ENCODE measurements at places on chromosomes 1 and 21.

GRCh38 chr1:214702556-214702955, 99.6 kb downstream of the CENPF start:
- DNase-seq, result no peak

DNA sequence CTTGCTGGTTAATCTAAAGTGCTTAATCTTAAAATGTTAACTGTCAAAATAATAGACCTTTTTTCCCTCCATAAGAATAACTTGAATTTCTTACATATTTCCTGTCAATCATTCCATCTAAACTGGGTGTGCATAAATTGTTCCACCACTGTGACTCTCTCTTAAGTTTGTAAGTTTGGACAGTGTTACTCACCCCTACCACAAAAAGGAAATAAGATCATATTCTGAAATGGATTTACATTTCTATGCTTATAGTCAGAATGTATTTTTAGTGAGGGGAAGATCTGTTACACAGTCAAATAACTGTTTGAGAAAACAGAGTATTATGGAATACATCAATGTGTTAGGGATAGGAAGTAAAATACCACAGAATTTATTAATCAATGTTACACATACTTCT, 109.6 kb upstream of the DPYD start:
- DNase-seq, result no peak

GRCh38 chr1:230113593-230114236, 46.7 kb downstream of the GALNT2 start:
- no peak for DNase-seq

- no peak for DNase-seq
These were observed 446.1 kb downstream of the SIPA1L2 start for GRCh38 chr1:232183802-232184201.

DNA sequence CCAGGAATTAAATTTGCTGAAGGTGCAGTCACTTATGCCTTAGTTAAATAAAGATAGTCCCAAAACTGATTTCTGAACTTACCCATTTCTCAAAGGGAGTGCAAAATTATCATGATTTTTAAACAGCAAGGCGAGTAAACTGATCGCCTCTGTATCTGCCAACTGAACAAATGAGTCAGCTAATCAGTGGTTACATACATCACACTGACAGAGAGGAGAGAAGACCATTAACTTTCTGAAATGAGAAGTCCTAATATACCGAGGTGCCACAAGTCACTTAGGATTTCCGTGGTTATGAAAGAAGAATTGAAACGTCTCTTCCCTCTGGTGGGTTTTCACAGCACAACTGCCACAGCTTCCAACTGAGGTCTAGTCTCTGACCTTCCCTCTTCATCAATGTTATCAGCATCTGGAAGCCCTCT, 400.7 kb downstream of the SMYD3 start:
- DNase-seq, result no peak

DNA sequence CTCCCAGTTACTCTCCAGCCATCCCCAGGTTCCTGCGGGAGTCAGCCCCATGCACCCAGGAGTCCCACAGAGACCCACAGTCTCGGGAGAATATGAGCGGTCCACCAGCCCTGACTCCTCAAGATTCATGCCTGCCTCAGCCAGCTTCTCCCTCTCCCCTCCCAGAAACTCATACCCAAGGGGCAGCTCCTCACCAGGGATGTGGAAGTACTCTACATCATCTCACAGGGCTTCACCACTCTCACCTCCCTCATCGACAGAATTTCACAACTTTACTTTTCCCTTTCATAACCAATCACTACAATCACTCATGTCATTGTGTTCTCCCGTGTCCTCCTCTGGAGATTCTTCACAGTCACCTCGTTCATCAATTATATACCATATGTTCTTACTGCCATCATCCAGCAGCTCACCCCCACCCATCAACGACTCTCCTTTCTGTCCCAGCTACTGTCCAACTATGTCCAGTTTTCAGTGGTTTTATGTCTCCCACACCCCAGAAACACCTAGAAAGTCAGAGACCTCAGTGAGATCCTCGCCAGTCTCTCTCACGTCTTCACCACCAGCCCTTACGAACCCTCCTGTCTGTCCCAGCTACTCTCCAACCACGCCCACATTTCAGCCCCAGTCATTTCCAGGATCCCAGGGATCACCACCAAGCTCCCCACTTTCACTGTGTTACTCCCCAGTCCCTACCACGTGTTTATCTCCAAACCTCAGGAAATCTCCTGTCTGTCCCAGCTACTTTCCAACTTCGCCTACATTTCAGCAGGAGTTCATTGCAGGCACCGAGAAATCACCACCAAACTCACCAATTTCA, 1530.1 kb upstream of the TPTE start:
- DNase-seq, result no peak

DNA sequence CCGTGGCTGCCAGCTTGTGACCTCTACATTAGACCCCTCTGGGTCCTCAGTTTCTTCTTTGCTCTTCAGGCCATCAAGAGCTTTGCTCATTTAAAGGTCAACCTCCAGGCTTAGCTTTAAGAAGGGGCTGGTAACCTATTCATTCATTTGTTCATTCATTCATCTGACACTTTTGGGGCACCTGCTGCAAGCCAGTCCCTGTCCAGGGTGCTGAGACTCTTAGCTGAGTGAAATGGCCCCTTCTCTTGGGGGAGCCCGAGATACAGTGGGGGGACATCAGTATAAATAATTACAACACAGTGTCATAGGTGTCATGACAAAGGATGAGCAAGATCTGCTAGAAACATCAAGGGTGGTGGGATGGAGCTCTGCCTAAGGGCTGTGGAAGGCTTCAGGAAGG, 10.5 kb upstream of the TTC4 start:
- DNase-seq, result no peak

- DNase-seq, result no peak
These were observed 69.1 kb downstream of the KCNJ15 start for GRCh38 chr21:38325731-38326420.

DNA sequence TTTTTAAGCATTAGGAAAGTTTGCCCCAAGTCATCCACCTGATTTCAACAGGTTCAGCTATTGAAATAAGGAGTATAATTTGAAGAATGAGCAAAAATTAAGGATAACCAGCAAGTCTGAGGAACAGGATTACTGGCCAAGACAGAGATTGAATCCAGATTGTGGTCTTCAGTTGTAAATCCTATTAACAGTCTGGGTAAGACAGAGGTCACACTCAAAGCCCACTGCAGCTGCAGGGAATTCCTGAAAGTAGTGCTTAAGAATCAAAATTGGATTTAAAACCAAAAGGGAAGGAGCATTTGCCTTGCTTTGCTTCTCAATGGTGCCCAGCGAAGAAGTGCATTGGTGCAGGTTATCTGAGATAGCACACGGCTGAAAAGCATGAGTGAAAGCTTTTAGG, 6.4 kb upstream of the LORICRIN start:
- no peak for DNase-seq

- DNase-seq, result no peak
These were observed 2.0 kb upstream of the ABCG1 start for GRCh38 chr21:42216726-42217572.

DNA sequence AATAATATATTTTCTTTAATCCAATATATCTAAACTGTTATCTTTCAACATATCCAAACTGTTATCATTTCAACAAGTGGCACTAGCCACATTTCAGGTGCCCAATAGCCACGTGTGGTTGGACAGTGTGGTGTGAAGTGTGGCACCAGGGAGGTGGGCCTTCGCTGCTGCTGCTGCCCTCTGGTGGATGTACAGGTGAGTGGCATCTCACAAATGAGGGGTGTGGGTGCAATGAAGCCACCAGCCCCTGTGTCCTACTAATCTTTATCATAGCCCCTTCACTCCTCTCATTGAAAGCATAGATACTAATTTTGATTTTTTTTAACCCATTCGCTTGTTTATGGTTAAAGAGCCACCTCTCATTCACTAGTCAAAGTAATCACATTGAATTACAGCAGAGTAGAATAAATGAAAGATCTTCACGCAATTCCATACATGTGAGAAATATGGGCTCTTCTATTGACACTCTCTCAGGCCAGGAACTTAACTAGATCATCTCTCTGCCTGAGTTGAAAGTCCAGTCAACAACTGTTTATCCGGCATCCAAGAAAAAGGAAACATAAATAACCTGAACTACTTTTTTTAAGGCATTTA, 499.2 kb downstream of the OMA1 start:
- DNase-seq, result no peak

- peak; percentile 36 for DNase-seq
These were observed 102.0 kb upstream of the CHODL start for GRCh38 chr21:18142655-18143054.

DNA sequence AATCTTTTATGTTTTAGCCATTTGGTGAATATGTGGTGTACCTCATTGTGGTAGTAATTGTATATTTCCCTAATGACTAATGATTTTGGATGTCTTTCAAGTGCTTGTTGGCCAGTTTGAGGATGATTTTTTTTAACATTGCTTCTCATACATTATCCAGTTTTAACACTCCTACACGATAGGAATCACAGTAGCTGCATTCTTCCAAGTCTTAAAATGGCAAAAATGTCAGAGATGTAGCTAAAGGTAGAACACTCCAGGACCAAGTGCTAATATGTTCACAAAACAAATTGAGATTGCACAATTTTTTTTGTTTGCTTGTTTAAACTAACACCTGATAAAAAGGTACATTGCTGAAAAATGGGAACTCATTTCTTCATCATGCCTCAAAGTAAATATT, 11.7 kb downstream of the USP25 start:
- DNase-seq, result no peak

- no peak for DNase-seq
These were observed 767.1 kb upstream of the PRMT6 start for GRCh38 chr1:106289265-106289928.

DNA sequence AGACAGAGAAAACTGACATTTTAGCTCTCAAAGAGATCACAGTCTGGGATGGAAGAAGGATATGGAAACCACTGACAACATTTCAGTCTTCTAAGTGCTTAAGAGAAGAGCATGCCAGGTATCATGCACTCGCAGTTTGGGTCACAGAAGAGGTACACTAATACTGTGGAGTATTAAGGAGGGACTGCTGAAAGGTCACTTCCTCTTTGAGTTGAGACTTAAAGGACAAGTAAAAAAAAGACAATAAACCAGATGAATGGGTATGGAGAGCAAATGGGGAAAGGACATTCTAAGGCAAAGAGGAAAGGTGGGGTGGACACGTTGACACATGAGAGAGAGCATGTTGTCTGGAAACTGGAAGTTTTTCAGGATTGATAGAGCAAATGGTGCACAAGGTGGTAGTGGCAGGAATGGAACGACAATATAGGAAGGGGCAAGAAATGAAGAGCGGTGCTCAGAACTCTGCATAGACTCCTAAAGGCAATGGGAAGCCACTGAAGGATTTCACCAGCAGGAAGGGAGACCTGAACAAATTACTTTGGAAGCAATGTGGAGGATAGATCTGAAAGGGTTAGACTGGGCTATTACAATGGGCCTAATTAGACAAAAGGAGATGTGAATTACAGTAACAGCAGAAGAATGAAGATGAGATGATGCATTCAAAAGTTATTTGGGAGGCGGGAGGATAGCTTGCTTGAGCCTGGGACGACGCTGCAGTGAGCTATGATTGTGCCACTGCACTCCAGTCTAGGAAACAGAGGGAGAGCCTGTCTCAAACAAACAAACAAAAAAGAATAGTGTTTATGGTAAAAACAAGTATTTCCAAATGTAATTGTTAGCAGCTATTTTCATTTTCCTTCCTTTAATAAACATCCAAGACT, 11.1 kb downstream of the DIPK1A start:
- no peak for DNase-seq

GRCh38 chr1:12204140-12204539, 25.7 kb upstream of the VPS13D start:
- DNase-seq, result no peak

DNA sequence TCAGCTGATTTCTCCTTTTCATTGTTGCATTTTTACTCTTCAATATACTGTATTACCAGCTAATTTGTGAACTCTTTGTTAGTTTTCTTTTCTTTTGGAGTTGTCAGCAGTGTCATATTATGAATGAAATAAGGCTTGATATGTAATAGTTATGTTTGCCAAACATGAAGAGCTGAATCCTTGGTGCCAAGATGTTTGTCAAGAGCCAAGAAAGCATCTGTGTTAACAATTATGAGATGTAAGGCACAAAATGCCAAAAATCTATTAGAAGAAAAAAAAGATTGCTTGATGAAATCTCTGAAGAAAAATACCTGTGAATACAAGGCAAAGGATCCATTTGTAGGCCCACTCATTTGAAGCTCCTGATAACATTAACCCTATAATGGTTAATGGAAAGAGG, 48.4 kb upstream of the RNPC3 start:
- no peak for DNase-seq

GRCh38 chr1:77605246-77606026, 77.0 kb downstream of the ZZZ3 start:
- DNase-seq, result peak; percentile 14

DNA sequence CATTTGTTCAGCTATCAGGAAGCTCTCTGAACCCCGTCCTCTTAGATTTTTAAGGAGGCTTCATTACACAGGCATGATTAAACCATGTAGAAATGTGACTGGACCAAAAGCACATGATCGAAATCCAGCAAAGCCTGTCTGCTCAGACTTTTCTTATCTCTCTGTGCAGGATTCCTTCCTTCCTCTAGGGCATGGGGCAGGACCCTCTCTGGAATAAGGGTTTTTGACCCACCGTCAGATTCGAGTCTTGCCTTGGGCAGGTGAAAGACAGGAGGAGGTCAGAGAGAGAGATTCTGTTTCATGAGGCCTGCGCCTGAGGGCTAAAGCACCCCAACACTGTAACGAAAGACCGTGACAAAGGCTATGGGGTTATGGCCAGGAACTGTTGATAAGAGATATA, 136.8 kb downstream of the RHOU start:
- no peak for DNase-seq

DNA sequence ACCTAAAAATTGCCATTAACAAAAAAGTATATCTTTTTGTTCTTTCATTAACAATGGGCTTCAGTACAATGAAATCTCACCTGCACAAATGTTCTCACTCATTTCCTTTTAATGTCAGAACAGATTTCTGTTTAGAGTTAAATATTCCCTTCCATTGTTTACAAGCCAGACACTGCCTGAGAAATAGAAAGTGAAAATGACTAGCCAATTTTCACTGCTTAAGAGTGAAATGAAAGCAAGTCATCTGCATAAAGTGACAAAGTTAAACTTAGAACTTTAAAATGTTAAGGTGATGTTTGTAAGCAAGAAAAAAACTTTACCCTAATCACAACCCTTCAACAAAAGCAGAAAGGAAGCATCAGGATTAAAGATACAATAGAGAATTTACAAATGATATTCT, 27.5 kb downstream of the COA6 start:
- DNase-seq, result no peak

- no peak for DNase-seq
These were observed 58.7 kb downstream of the NRDC start for GRCh38 chr1:51819810-51820209.

GRCh38 chr1:23437355-23437664, 12.8 kb upstream of the TCEA3 start:
- no peak for DNase-seq

- DNase-seq, result no peak
These were observed 81.0 kb upstream of the NR5A2 start for GRCh38 chr1:199946305-199947155.

GRCh38 chr21:44067011-44067839, 40.0 kb upstream of the PWP2 start:
- no peak for DNase-seq

- no peak for DNase-seq
These were observed 1.4 kb downstream of the SPTA1 start for GRCh38 chr1:158685085-158685484.
